Hematopoietic multipotent progenitor cell (in vitro differentiated cells): ENCODE measurements at places on chromosomes 3 and 15.
A peak's percentile ranks its signal among the peaks of the same experiment; 100 is the strongest.

DNA sequence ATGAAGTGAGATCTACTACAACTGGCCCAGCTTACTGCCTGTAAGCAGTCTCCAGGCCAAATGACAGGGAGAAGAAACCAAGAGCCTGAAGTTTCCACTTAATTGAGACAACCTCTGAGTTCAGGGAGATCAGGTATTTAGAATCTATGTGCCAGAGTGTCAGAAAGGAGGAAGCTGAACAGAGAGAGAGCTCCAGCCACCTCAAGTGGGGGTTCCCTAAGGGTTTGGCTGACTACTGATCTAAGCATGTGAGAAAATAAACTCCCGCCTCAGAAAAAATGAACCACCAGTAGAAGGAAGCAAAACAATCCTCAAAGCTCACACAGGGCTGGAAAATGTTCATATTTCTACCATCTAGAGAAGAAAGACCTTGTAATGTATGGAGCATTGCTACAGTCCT lies 25.0 kb downstream of the ADAM10 start:
- no peak for DNase-seq

- peak; percentile 64 for DNase-seq
Observed at GRCh38 chr3:113531826-113532697, at the start of gene SIDT1. SIDT1 (plus strand) TSS chr3:113532555; CDS start chr3:113533022, 467 bp downstream.

GRCh38 chr15:49037546-49037940 lies 8.7 kb downstream of the SECISBP2L start:
- DNase-seq: no peak

DNA sequence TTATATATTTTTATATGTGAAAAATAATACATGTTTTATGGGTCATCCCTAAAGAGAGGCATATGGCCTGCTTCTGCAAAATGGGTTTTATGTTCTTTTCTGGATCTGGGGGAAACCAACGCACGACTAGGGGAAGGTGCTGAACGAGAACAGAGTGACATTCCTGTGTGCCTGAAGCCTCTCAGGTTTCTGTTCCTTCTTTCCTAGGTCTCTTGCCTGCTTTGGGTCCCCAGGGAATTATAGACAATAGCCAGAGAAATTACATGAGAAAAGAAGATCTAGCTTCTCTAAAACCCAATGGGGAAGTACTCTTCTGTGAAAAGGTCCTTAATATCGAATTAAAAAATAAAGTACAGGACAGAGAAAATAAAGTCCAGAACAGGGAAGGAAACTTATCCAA lies 66.5 kb downstream of the IGSF11 start:
- DNase-seq: no peak

- no peak for DNase-seq
Observed at GRCh38 chr3:10957976-10958749, 34.4 kb upstream of the SLC6A1 start.

GRCh38 chr3:172391592-172392302 lies 56.5 kb downstream of the GHSR start:
- DNase-seq: no peak

GRCh38 chr3:118466795-118467330 lies 567.8 kb downstream of the IGSF11 start:
- no peak for DNase-seq

DNA sequence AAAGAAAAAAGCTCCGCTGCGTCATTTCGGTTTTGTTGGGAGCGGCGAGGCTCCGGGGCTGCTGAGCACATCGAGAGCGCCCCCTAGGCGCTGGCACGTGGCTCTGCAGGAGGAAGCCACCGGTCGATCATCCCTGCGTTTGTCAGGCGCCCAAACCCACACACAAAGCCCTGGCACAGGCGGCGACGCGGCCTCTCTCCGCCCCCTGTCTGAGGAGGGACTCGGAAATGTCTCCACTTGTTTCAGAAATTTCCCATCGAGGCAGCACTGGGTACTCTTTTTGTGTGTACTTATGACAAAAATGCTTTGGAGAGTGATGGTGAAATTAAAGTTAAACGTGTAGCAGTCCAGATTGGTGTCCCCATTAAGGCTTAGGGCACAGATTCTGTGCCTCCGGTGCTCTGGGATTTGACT lies 407.3 kb upstream of the ONECUT1 start:
- peak; percentile 72 for DNase-seq

- no peak for DNase-seq
Observed at GRCh38 chr15:39455471-39455991, 125.3 kb upstream of the THBS1 start.

DNA sequence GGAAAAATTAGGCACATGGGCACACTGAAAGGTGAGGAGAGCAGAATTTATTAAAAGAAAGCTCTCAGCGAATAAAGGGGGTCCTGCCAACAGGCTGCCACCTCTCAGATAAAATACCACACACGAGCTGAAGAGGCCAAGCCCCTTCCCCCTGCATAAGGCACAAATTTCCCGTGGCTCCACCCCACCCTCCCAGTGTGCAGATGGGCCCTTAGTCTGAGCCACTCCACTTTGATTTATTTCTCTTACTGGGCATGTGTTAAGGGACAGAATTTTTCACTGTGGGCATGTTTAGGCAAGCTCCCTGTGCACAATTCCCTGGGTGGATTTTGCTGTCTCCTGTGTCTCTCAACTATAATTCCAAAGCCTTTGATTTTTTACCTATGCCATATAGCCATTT lies 409.8 kb downstream of the TBL1XR1 start:
- no peak for DNase-seq

DNA sequence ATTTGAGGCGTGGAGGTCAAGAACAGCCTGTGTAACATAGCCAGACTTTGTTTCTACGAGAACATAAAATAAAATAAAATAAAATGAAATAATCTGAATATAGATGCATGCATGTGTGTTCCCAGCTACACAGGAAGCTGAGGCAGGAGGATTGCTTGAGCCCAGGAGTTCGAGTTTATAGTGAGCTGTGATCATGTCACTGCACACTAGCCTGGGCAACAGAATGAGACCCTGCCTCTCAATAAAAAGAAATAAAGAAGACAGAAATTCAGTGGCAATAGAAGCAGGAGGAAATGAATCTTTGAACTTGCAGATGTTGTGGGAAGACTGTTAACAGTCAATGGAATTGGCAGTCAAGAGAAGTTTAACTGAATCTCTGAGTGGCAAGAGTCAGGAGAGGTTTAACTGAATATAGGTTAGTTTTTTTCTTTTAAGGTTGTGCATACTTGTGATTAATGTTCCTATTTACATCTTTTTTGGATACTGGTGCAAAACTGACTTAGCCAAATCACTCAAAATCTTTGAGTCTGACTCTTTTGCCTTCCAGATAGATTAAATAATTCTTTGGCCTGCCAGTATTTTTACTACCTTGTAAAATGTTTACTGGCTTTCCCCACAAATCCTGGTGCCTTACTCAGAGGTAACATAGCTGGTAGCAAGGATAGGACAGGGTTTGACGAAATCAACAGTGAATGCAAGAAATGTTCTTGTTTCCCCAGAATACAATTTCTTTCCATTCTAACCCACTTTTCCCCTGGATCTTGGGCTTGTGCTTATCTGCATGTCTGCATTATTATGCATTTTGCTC lies 361.4 kb downstream of the PDCD6IP start:
- no peak for DNase-seq

- no peak for DNase-seq
Observed at GRCh38 chr3:100420885-100421284, 19.5 kb downstream of the LNP1 start.

DNA sequence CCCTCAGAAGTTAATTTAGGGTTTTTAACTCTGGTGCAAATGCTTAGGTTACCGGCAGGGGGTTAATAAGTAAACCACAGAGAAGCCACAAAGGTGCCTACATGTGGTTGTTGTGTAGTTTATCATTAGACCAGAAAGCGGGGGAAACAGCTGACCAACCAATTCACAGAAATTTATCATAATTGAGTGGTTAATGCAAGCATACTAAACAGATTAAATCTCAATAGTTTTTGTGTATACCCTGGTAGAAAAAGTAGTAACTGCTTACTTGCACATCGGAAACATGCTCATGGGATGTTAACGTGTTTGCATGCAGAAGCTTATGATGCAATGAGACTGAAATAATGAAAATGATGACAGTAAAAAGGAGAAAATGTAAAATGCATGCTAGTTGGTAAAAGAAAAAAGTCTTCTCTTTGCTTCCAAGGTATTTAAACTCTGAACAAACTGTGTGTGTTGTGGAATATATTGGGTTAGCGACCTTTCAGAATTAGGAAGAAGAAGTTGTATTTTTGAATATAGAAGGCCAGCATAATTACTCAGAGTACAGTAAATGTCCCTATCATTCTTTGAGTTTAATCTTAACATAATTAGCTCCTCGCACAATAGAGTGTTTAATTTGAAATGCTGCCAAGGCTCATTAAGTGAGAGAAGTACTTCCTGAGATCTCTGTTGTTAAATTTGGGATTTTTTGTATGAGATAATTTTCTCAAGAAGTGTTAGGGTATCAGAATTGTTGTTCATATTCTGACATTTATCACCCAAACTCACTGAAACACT lies 316.2 kb downstream of the PTPRG start:
- no peak for DNase-seq

DNA sequence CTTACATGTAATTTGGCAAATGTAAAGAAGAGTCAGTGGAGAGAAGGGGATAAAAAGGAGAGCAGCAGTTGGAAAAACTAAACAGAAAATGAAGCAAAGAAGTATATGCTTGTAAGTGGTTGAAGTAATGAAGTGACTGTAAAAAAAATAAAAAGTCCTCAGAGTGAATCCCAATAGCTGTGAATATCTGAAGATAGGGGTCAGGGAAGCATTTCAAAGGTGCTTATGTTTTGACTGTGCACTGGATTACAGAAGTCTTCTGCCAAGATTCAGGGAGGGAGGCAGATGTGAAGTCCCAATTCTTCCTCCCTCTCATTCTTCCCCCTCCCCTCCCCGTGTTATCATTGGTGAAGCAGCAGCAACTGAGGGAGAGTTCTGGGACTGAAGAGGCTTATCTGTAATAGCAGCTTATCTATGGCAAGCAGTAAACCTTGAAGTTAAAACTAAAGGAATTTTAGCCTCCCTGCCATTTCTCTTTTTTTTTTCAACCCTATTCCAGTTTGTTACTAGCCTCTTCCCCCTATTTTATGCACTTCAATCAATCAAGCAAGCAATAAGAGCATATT lies 597.9 kb downstream of the IGSF11 start:
- no peak for DNase-seq

DNA sequence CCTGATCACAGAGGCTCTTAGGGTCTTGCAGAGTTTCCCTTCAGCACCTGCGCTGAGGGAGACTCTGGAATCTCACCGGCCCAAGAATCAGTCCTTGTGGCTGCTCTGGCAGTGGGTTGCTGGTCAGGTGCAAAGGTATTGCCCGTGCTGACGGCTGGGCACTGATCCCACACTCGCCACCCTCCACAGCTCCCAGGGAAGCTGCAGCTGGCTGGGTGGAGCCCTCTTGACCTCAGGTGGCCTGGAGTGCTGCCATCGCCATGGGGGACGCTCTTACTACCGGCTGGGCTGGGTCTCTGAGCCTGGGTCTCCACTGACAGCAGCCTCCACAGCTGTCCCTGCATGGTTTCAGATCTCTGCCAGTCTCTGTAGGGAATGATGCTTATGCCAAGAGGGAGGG lies 52.6 kb upstream of the EPHB3 start:
- no peak for DNase-seq

GRCh38 chr3:31092748-31093589 lies 198.5 kb upstream of the GADL1 start:
- DNase-seq: no peak

GRCh38 chr15:45457220-45457619 lies 65.3 kb downstream of the SLC30A4 start:
- DNase-seq: no peak

DNA sequence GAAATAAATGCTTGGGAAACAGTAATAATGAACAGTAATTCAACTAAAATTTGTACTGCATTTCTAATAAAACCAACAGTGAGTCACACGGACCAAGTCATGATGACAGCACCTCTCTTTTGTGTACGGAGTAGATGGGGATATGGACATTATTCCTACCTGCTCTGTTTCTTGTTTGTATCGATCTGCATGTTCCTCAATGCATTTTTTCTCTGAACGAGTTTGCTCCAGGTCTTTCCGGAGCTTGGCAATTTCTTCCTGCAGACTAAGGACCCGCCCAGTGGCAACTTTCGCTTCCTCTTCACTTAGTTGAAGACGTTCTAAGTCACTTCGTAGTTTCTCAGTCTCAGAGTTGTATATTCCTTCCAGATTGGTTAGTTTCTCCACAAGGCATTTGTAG lies 74.4 kb upstream of the MYO5C start:
- no peak for DNase-seq

DNA sequence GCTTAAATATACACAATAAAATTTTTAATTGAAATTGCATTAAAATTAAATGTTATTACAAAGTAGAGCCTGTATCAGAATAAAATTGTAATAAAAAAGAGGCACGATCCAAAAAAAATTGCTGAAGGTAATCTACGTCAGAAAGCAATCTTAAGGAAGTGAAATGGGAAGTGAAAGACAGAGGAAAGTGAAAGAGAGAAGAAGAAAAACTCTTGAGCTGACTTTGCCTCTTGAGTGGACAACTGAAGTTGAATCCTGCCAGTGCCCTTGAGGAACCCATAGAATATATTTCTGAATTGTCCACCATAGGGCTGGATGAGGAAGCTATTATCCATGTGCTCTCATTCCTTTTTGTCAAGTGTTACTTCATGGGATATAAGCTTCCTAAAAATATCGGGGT lies 285.1 kb upstream of the STAC start:
- no peak for DNase-seq

GRCh38 chr15:95261546-95261945 lies 1030.2 kb downstream of the MCTP2 start:
- DNase-seq: no peak

DNA sequence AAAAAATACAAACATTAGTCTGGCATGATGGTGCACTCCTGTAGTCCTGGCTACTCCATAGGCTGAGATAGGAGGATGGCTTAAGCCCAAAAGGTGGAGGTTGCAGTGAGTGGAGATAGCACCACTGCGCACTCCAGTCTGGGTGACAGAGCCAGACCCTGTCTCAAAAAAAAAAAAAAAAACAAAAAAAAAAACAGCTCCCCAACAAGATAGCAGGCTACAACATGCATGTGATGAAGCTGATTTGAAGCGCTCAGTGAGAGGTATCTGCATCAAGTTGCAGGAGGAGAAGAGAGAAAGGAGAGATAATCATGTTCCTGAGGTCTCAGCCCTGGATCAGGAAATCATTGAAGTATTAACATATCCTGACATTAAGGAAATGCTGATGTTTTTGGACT lies 608 bp upstream of the PPCDC start:
- no peak for DNase-seq
